ENCODE measurements at places on chromosomes 3 and 15.

- DNase-seq: no peak
These were observed 21.7 kb upstream of the FMN1 start for GRCh38 chr15:33215941-33216872.

DNA sequence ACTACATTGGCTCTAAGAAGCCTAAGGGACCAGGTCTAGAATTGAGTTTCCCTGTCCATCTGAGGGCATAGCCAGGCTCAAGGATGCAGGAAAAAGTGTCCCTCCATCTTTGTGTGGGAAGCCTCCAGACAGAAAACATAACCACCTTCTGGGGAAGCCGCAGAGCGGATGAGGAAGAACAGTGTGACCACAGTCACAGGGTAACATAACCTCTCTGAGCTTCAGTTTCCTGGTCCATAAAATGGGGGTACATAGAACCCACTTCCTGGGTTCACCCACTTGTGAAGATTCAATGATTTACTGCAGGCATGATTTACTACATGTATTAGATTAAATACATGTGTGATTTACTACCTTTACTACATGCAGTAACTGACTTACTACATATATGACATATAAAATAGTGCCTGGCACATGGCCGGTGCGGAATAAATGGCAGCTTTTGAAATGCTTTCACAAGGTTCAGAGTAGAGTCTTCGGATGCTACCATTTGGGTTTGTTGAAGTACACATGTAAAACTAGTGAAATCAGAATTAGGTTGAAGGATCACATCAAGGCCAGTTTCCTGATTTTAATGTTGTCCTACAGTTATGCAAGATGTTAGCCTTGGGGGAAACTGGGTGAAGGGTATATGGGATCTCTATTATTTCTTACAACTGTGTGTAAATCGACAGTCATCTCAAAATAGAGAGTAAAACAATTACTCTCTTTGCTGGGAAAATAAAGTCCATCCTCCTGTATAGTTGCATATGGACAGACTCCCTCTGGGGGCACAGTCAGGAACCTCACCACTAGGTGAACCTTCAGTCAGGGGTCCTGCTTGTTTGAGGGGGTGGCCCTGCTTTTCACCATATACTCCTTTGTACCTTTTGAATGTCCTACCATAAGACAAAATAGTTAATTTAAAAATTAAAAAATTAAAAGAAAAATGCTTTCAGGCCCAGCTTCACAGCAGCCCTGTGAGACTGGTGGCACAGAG lies 86.0 kb downstream of the SEMA5B start:
- no peak for DNase-seq

- no peak for DNase-seq
These were observed 141.0 kb upstream of the MYRIP start for GRCh38 chr3:39668420-39668819.

GRCh38 chr3:85912980-85913379 lies 954.2 kb downstream of the CADM2 start:
- DNase-seq: no peak

DNA sequence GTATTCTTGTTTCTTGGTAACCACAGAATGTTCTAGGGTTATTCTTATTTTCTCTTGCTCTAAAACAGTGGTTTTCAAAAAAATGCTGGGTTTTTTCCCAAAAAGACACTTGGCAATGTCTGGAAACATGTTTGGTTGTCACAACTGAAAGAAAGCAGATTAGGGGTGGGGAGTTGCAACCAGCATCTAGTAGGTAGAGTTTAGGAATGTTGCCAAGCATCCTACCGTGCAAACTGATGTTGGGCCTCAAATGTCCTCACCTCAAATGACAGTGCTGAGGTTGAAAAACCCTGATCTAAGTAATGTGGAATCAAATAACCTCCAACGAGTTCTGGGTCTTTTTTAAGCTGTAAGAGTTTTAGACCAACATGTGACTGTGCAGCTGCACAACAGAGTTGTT lies 270.5 kb upstream of the STT3B start:
- no peak for DNase-seq

DNA sequence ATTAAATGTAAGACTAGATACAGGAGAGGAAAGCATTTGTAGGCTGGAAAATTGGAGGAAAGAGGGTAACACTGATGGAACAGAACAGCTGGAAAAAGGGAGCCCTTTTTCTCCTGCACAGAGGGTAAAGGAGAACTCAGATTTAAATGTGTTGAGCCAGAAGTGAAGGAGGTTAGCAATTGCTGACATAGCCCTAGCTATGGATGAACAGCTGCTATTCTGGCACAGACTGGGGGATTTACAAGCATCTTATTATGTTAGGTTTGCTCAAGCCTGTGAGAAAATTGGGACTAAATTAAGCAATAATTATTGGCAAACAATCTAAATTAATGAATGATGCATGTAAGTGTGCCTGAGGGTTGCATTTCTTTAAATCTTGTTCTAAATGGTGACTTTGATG lies 40.6 kb upstream of the PRR20G start:
- no peak for DNase-seq

DNA sequence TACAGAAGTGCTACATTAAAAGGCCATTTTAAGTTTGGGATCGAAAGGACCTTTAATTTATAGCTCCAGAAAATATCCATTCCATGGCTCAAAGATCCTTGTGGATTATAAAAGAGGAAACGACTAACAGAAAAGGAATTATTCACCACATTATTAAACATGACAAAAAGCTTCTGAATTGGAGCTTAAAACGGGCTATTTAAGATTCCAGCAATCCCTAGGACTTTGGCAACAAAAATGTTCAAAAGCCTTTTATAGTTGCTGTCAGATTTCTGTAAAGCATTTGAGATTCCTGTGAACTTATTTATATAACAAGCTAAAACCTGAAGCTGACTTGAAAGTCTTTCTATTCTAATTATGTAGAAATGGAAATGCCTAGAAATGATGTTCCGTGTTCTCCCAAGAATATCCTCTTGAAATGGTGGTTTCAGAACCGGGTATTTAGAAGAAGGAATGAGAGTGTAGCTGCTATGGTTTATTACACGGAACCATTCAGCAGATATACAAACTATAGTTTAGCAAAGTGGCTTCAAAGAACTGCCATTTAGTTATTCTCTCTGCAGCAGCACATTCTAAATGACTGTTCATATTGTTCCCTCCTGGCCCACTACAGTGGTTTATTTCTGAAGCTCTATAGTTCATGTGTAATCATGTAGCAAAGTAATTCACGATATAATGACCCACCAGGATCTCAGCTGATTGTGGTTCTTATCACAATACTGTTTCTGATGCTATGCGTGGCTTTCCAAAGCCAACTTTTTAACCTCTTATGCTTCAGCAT lies 961.7 kb downstream of the FHIT start:
- no peak for DNase-seq

GRCh38 chr15:71055461-71055860 lies 59.8 kb upstream of the THSD4 start:
- DNase-seq: no peak

DNA sequence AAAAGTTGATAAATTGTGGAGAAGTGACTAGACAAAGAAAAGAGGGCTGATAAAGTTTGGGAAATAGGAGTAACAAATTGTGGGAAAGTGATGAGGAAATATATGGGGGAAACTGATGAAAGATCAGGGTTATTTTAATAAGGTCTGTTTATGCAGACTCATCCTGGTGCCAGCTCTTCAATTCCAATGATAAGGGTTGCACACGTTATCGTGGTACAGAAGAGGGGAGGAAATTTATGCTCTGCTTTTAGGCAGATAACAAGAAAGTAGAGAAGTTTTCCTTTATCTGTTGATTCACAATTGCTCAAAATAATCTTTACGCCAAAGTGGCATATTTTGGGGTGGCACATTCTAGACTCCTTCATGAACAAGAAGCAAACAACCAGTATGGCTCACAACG lies 32.1 kb upstream of the LIPC start:
- DNase-seq: no peak

GRCh38 chr15:31598620-31599019 lies 272.0 kb downstream of the KLF13 start:
- DNase-seq: no peak

- no peak for DNase-seq
These were observed 51.1 kb upstream of the WNT5A start for GRCh38 chr3:55538158-55538557.

DNA sequence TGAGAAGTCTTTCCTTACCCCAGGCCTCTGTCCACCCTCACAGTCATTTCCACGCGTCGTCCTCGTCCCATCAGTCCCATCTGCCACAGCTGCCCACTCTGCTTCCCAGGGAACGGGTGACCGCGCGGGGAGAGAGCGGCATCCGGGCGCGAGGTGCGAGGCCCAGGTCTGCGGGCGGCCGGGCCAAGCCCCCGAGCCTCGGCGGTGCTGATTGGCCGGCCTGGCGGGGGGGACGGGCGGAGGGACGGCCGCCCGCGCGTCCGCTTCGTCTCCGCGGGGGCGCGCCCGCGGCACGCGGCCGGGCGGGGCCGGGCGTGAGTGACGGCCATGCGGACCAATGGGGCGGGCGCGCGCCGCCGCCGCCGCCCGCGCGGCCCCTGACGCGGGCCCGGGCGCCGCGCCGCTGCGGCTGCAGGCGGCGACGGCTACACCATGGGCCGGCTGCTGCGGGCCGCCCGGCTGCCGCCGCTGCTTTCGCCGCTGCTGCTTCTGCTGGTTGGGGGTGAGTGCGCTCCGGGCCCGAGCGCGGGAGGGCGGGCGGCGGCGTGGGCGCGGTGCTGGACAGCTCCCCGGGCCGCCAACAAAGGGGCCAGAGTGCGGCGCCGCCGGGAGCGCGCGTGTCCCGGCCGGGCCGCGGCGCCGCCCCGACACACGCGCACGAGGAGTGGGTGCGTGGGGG lies at the start of gene PODXL2:
TSS of gene PODXL2 (plus strand) at position 398 of the 679 bp plus-strand sequence. CDS start at position 433, 35 bp downstream.
- DNase-seq: peak; percentile 25

- no peak for DNase-seq
These were observed 10.1 kb downstream of the AADACL2 start for GRCh38 chr3:151743855-151744254.

- no peak for DNase-seq
These were observed 89.4 kb upstream of the CDAN1 start for GRCh38 chr15:42826251-42826890.

DNA sequence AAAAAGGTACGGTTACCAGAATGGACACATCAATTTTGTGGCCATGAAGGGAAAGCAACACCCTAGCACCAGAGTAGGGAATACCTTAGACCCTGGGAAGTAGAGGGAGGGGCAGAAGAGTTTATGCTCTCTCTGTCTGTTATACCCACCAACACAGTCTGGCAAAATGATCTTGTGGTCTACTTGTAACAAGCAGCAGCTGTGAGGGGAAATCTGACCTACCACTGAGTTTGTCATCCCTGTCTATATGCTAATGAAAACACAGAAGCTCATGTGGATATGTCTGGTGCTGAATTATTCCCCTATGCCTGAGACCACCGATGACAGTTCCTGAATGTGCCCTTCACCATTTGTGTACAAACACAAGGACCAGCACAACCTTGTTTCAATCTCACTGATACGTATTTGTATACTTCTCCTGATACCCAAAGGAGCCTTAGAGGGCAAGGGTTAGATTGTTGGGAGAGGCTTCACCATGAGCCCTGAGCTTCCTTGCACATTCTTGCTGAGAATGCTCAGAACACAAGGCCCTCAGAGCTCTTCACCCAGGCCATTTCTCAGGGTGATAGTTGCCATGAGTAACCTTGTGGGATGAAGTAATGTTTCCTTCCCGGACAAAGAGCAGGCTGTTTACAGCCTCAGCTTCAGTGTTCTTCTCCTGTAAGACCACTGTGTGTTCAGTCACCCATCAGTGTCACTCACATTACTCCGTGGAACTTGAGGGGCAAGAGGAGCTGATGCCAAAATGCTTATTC lies 24.7 kb upstream of the ZNF639 start:
- no peak for DNase-seq

- no peak for DNase-seq
These were observed 650.8 kb downstream of the MCTP2 start for GRCh38 chr15:94882071-94882712.

- DNase-seq: no peak
These were observed 172.7 kb downstream of the RORA start for GRCh38 chr15:61056386-61056785.

DNA sequence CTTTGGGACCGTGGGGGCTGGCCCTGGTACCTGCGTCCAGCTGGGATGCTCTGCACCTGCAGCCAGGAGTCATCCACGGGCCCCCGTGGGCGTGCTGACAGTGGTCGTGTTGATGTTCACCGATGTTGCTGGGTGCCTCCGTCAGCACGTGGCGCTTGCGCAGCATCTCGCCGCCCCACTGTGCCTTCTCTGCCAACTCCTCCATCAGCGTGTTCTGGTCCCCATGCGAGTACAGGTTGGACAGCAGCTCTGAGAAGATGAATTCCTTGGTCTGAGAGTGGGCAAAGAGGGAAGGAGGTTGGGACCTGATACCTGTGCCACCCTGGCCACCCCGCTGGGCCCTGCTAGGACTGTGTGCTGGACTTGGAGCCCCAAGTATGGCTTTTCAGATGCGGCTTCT lies 61.4 kb downstream of the ADAMTS7 start:
- no peak for DNase-seq

DNA sequence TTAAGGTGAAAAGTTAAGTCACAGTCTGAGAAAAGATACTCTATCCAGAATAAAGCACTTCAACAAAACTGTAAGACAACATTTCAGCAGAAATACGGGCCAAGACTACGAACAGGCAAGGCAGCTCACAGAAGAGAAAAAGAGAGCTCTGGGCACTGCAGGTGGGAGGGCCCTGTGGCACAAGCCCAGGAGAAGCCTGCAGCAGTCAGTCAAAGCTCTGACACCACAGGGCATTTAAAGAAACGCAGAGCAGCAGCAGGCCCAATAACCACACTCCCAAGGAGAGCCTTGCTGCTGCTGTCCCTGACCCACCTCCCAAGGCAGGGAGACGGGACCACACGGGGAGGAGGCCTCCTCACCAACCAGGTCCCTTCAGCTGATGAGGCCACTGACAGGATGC lies 19.2 kb downstream of the CHSY1 start:
- no peak for DNase-seq

GRCh38 chr3:29189328-29189727 lies 91.5 kb upstream of the RBMS3 start:
- DNase-seq: no peak

DNA sequence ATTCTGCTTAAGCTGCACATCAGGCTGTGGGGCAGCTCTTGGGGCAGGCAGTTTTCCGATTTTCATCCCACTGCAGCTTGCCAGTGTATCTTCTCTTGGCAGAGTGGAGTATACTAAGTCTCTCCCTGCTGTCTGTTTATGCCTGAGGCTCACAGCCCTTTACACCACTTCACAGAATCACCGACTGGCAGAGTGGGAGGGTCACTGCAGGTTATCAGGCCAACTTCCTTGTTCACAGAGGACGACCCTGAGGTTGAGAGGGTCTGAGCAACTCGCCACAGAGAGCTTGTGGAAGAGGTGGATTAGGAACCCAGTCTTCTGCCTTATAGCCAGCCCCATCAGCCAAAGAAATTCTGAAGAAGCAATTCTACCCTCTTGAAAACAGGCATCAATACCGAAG lies 30.9 kb downstream of the KIF9 start:
- no peak for DNase-seq

DNA sequence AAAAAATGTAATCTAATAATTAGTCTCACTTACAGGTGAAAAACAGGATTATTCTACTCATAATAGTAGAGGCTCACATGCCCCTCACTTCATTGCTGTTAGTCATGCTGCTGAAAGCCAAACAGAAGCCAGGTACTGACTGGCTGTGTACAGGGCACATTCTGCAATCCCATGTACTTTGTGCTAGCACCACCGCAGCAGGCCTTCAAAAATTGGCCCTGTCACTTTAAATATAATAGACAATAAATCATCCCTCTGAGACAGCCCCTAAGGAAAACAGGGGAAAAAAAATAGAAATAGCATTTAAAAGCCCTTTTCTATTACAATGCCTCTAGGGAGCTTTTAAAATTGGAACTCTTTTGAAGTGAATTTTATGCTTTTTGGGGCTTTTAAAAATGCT lies 723.8 kb downstream of the TUSC7 start:
- no peak for DNase-seq

GRCh38 chr15:42528970-42529369 lies 19.6 kb downstream of the LRRC57 start:
- DNase-seq: no peak

All from stimulated activated CD4-positive, alpha-beta T cell treated with anti-CD3 and anti-CD28 coated beads, Interleukin-2, amount 100 ng/mL, for 48 hours (primary cell).